ENCODE measurements at places on chromosomes 2 and 18. TPM values are rescaled to one million over a fixed set of nuclear protein-coding genes. Genes with fewer than 3 reads are reported as not detected.

Gene CABYR
- total RNA-seq = 0.52 TPM

DNA sequence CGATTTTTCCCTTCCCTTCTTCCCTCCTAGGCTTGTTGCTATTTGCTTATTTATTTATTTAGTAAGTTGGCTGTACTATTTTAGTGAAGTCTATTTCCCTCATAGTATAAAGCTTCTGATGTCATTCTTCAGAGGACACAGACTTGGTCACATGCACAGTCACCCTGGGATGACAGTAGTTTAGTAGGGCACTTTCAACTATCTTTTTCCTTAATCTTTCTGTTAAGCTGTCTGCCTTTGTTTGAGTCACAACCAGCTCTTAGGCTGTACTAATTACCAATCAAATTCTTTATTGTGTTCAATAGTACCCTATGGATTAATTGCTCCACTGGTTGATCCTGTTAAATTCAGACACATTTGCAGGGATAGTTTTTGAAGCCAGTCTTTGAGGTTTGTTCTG, 26.9 kb upstream of the RAB31 start:
- DNase-seq = no peak

GRCh38 chr2:54541995-54542394, 85.9 kb downstream of the SPTBN1 start:
- no peak for DNase-seq

DNA sequence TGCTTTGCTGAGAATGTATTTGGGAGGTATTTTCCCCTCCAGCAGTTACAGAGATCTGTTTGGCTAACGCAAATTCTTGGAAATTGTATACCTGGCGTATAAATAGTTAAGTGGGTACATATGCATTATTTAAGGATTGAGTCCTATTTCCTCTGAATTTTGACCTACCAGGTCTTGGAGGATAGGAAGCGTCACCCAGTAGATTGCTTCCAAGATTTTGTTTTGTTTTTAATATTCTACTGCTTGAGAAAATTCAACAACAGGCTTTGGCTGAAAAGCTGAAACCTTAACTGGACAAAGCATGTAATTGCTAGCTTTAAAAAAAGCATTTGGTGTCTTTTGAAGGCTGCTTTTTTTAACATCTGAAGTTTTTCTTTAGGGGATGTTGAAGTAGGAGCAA, 150.1 kb downstream of the WDSUB1 start:
- DNase-seq = no peak

- DNase-seq = peak; percentile 37
These were observed 6.7 kb downstream of the AOX1 start for GRCh38 chr2:200592406-200593075.

DNA sequence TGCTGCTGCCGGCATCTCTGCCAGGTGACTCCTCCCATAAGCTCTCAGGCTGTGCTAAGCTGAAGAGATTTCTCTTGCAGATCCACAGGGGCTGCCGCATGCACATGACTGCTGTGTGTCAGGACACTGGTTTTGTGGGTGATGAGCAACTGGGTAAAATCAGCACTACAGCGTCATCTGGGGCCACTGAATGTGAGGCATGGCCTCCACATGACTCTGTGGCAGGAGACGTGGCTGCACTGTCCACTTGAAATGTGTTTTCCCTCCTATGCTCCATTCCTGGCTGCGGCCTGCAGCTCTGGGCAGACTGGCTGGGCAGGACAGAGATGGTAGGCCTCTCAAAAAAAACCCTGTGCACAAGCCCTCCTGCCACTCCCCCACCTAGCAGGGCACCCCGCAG, 63.6 kb downstream of the MARCO start:
- DNase-seq = no peak

- DNase-seq = no peak
These were observed 500 bp downstream of the LOXHD1 start for GRCh38 chr18:46656326-46657114.

DNA sequence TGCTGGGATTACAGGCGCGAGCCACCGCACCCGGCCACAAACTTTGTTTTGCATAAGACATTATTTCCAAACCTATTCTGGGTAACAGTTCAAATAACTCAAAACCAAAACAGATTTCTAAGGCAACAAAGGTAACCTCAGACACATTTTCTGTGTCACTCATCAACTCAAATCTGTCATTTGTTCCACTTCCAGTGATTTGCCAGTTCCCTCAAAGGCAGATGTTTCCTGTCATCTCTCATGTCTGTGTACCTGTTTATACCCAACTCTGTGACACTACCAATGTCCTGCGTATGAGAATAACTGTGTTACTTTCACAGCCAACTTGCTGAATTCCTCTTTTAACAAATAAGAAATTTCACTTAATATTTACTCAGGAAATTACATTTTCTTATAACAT, 54.4 kb downstream of the SCN3A start:
- DNase-seq = no peak

DNA sequence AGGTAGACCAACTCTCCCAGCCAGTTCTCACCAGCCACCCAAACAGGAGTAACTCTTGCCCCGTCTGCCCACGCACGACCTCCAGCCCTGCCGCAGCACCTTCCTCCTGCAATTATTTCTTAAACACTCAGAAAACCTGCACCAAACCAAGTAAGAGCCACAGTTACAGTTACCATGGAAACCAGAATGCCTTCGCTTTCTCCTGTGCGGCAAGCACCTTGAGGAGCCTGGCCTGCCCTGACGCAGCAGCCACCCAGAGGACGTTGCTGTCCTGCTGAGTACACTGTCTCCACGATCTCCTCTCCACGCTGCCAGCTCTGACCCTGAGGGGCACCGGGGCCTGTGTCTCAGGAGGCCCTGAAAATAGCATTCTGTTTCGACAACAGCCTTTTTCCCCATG, 94.3 kb upstream of the SMIM21 start:
- DNase-seq = no peak

GRCh38 chr2:67268797-67269196, 128.3 kb upstream of the ETAA1 start:
- no peak for DNase-seq

Gene MEIS1
- 3.4 TPM for total RNA-seq

GRCh38 chr2:66688951-66689350, 254.0 kb downstream of the MEIS1 start:
- DNase-seq = no peak

Gene EMILIN2
- total RNA-seq = 3.8 TPM

Gene CDKL4
- total RNA-seq = not detected

DNA sequence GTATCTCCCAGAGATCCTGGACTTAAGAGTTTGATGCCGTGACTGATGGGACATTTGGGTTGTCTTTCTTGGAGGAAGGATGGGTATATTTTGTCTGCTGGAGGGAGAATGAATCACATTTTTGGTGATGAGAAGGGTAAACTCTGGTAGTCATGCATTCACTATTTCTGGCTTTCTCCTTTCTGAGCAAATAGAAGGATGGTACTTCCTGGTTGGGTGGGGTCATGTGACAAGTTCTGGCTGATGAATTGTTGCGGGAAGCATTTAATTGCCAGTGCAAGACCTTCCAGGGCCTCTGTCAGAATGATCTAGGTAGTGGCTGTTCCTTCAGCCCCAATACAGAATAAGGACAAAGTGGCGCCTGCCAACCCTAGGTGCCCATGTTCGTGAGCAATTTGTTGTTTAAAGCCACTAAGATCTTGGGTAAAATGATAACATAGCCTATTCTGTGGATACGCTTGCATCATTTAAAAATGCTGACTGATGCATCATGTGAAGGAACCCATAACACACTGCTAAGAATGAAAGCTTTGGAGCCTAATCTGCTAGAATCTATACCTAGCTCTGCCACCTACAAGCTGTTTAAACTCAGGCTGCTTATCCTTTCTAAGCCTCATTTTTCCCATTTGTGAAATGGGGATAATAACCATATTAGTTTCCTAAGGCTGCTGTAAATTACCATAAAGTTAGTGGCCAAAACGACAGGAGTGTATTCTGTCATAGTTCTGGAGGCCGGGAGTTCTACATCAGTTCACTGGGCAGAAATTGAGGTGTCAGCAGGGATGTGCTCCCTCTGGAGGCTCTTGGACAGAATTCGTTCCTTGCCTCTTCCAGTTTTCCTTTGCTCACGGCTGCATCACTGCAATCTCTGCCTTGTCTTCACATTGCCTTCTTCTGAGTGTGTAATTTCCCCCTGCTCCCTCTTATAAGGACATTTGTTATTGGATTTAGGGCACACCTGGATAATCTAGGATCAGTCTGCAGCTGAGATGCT, 281.3 kb downstream of the AGPS start:
- DNase-seq = no peak

- DNase-seq = no peak
These were observed 43.0 kb upstream of the CHMP1B start for GRCh38 chr18:11808001-11808855.

GRCh38 chr2:212900715-212901114, 250.7 kb downstream of the IKZF2 start:
- DNase-seq = no peak

Gene VWA3B
- total RNA-seq = not detected

Gene ABCG5
- not detected for total RNA-seq

- DNase-seq = no peak
These were observed 37.3 kb upstream of the RNF152 start for GRCh38 chr18:61929881-61930640.

- DNase-seq = peak; percentile 76
These were observed 19.1 kb upstream of the SLC20A1 start for GRCh38 chr2:112626604-112627059.

GRCh38 chr2:130347220-130347925, 4.7 kb downstream of the IMP4 start:
- no peak for DNase-seq

GRCh38 chr2:182280118-182280517, 146.7 kb downstream of the PDE1A start:
- DNase-seq = peak; percentile 17

Gene DCDC2C
- not detected for total RNA-seq

DNA sequence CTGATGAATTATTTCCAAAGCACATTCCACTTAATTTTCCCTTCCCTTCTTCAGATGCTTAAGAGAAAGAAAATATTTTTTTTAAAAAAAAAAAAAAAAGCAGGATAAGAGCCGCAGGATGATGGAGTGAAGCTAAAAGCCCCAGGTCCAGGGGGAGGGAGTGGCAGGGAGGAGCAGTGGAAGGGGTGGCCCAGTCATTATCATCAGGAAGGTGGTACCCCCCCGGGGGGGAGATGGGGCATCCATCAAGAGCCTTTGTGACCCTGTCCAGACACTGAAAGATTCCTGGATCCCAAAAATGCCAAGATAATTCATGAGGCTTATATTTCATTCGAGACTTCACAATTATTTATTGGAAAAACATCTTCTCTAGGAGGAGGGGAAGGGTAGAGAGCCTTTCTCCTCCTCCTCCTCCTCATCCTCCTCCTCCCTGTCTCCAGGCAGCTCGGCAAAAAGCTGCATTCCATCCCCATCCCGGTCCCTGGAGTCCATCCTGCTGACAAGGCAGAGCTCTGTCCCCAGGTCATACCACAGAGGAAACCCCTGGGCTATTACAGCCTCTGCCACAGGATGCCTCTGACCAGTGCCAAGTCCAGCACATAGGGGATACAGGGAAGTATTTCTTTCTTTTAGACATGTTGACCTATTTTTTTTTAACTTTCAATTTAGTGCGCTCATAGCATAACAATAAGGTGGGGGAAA, 125.3 kb downstream of the TWIST2 start:
- no peak for DNase-seq

- no peak for DNase-seq
These were observed 214.8 kb downstream of the NEDD4L start for GRCh38 chr18:58258692-58259342.

DNA sequence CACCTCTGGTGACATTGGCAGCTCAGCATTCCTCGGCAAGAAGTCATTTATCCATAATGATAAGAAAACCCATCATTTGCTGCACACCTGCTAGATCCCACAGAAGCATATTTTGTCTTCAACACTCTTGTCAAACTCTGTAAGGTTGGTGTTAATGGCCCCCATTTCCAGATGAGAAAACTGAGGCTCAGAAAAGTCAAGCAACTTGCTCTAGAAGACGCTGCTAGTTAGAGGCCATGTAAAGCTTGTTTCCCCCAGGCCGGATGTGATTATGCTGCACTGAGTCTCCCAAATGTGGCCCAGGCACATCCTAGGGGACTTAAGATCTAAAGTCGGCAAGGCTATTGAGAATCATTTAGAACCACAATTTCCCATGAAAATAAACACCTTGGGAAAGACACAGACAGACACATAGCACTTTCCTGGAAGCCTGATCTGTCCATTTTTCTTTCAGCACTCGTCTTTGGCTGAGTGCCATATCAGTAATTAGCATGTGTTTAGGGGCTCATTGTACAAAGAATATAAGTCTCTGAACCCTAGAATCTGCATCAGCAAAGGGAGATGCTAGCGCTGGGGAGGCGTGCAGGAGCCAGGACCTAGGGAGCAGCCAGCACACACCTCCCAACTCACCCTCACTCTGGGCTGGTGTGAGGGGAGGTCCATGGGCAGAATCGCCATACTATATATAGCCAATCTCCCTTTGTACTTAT, 39.3 kb downstream of the C1QL2 start:
- DNase-seq = no peak

Gene CFAP221
- total RNA-seq = not detected

Gene PIEZO2
- 8.9 TPM for total RNA-seq
